ENCODE measurements at places on chromosomes 13 and 19.

DNA sequence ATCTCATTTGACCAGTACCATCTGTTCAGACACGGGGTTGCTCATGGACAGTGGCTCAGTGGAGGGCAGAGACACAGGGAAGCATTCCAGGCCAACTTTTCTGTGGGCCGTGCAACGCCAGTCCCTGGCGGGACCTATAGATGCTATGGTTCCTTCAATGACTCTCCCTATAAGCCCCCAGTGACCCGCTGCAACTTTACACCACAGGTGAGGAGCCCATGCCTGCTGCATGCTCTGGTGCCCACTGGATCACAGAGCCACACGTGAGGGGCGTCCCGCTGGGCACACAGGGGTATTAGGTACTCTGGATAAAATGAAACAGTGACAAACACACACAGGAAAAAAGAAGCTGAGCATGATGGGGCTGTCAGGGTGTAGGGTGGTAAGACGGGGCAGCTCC is 34.3 kb downstream of the LAIR2 start:
- DNase-seq, result no peak

- DNase-seq, result no peak
These were observed 7.3 kb downstream of the SIRT6 start for GRCh38 chr19:4174895-4175668.

DNA sequence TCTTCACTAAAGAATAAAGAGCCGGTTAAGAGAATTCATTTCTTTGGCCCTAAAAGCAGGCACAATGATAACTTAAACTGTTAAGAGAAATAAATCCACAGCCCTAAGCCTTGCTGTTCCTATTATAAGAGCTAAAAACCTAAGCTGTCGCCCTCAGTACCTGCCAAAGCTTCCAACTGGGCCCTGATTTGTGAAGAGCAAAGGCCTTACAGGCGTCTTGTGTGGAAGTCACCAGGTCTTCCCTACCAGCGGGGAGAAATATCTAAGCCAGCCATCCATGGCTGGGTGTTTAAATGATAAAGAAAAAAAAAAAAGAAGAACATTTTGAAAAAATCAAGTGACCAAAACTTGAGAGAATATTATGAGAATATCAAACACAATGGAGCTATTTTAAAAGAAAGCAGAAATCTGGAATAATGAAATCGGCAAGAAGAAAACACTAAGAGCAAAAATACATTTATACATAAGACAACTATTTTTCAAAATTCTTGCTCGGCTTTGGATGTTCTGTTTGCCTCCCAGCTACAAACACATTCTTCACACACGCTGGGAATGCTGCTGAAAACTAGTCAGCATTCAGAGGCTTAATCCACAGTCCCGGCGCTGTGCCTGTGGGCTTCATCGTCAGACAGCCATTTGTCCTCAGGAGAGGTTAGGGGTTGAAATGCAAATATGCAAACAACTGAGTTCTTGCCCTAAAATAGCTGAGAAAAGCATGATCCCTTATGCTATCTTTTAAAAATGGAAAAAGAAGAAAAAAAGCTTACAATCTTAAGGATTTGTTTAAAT is 89.8 kb upstream of the LSM14A start:
- no peak for DNase-seq

DNA sequence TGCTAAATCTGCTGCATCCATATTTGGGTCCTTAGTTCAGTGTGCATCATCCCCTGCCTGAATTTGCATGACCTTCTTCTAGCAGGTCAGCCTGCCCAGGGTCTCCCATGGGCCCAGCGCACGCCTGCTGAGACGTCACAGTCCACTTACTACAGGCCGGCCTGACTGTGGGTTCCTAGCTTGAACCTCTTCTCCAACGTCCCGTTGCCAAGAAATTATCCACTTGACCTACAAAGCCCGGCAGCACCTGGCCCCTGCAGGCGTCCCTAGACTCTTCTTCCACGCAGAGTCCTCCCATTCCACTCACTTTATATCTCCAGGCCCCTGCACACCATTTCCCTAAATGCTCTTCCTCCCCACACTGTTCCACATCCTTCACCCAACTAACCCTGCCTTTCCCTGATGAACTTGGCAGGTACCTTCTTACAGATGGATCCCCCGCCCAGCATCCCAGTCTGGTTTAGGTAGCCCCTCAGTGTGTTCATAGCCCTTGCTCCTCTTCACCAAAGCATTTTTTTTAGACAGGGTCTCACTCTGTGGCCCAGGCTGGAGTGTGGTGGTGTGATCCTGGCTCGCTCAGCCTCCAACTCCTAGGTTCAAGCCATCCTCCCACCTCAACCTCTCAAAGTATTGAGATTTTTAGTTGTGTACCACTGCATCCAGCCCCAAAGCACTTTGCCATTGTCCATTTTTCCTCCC is 155.0 kb upstream of the SOX1 start:
- DNase-seq, result no peak

DNA sequence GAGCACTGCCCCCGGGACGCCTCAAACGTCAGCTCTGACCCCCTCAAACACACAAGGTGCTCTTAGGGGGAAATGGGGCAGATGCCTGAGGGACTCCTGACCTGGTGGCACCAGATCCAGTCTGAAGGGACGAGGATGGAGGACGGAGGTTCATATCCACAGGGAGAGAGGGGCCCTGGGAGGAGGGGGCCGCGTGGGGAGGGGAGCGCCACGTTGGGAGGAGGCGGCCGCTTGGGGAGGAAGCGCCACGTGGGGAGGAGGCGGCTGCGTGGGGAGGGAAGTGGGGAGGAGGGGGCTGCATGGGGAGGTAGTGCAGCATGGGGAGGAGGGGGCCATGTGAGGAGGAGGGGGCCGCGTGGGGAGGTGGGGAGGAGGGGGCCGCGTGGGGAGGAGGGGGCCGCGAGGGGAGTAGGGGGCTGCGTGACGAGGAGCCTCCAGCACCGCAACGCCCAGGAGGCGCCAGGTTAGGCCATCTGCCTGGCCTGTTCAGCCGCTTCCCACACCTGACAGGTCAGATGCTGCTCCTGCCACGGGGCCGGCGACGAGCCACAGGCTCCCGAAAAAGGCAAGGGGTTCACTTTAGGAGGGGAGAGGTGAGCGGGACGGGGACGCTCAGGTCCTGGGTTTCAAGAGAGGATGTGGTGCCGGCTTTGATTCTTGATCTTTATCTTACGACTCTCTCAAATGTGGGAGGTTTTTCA is 36.7 kb upstream of the C13orf46 start:
- no peak for DNase-seq

DNA sequence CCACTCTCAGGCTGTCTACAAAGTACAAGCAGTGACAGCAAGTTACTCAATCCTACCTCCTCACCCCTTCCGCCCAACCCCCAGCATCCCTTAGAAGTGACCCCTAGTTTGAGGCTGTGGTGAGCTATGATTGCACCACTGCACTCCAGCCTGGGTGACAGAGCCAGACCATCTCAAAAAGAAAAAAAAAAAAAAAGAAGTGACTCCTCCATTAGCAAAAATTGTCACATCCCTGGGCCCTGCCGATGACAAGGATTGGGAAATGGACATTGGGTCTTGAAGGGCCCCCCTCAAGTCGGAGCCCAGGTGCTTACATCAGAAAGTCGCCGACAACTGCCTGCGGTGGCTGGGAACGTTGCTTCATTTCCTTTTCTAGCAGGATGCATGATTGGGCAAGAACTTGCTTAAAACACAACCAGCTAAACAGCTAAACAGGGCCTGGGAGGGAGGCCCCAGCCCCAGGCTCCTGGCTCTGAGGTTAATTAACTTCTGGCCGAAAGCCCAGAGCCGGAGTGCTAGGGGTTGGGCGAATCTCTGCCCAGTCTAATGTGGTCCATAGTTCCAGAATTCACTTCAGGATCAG is 15.3 kb downstream of the RAB3D start:
- DNase-seq, result no peak

DNA sequence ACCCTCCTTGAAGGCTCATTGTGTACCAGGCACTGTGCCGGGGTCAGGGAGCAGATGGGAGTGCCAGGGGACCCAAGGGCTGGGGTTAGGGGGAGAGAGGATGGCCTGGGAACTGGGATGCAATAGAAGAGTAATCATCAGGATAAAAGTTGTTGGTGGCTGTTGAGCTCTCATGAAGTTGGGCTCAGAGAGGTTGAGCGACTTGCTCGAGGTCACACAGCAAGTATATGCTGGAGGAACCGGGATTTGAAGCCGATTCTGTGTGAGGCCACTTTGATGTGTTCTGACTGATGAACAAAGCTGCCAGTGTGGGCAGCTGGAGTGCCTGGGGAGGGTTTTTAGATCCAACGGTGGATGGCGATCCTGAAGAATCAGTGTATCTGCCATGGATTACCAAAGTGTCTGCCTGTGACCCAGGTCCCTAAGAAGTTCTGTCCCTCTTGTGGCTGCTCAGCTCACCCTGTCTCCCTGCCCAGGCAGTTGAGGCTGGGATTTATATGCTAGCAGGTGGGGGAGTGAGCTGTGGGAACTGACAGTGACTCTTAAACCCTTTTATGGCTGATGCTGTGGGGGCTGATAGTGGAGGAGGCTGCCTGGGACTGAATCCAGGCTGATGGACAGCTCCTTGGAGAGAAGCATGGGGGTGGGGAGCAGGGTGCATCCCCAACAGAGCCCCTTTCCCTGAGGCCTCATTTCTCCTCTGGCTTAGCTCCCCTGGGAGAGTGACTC is 8.3 kb downstream of the ARHGEF18 start:
- DNase-seq, result no peak

GRCh38 chr13:44932171-44932849 is 57.0 kb downstream of the NUFIP1 start:
- DNase-seq, result no peak

- DNase-seq, result peak; percentile 32
These were observed 112.5 kb upstream of the SLC7A1 start for GRCh38 chr13:29707876-29708543.

GRCh38 chr13:113139577-113139976 is 17.0 kb downstream of the F10 start:
- no peak for DNase-seq

DNA sequence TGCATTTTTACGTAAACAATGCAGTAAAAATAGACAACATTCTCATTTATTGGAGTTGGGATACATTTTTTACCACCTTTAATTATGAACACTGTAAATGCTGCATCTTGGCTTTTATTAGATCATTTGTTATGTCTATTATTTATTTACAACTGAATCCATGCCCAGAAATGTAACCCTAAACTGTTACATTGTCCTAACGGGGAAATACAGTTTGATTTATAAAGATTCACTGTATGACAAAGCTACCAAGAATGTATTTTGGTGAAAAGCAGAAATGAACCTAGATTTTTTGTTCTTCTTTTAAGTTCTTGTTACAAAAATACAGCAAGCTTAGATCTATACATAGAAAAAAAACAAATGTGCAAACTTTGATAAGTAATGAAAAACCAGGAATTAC is 1.1 kb downstream of the METTL21C start:
- DNase-seq, result no peak

DNA sequence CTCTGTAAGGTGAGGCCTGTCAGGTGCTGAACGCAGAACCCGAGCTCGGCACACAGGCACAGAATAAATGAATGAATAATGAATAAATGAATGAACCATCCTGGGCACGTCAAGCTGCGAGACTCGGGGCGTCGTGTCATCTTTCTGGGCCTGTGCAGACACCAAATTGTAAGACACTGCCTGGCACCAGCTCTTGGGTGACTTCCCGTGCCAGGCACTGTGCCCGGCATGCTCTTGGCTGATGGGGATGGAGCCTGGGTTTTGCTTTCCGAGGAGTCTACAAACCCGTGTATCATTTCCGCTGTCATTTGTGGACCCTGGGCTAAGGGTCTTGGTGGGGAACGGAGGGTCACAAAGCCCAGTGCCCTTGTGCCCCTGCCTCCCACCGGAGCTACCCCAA is 43.9 kb downstream of the CELF5 start:
- no peak for DNase-seq

DNA sequence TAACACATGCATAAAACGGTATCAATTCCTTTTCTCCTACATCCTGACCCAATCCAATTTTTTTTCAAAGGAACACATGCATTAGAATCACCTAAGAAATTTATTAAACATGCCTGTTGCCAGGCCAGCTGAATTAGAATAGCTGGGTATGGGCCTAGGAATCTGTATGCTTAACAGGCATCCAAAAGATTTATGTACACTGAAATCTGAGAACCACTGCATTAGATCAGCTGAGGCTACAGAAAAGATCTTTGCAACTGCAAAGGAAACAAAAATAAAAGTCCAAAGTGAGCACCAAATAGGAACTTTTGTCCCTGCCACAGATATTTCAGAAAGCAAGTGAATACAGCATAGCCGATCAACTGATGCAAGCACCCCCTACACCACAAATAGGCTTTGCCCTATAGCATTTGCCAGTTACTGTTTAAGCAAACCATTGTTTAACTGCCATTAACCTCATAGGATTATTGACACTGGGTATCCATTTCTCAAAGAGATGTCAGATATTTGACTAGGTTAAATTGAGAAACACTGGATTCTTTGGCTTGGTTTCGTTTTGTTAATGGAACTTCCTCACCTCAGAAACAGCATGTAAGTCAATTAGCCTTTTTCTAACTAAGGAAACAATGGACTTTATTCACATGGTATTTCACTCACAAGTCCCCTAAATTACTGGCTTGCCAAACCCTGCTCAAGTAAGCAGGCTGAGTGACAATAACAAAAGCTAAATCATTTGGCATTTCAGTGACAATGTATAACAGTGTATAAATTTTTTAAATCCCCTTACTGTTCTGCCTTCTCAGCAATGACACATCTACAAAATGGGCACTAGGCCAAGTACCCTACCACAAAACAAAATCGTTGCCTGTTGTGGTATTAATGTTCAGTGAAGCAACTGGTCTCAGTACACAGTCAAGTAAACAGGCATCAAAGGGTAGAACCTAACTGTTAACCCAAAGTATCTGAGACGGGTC is 67.8 kb downstream of the SUCLA2 start:
- no peak for DNase-seq

GRCh38 chr13:65188721-65189120 is 2041.4 kb downstream of the PCDH9 start:
- DNase-seq, result no peak

- DNase-seq, result no peak
These were observed 47.3 kb upstream of the GPR183 start for GRCh38 chr13:99354371-99354951.

DNA sequence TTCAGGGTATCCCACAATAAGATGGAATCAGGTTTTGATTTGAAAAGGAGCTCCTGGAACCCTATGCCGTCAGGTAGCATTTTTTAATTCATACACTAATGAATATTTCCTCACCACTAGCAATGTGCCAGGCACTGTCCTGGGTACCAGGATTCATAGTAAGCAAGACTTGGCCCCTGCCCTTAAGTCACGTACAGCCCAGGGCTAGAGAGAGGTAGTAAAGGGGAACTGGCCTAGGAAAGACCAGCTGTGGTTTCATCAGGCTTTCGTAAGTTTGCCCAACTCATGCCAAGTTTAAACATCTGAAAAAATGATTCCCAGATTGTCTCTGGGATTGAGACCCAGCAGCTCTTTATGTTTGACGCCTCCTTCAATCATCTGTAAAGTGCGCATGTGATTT is 45.9 kb upstream of the AMER2 start:
- DNase-seq, result no peak

GRCh38 chr19:43984687-43985000 is 656 bp downstream of the ZNF155 start:
- no peak for DNase-seq

GRCh38 chr13:72565893-72566292 is 161.5 kb downstream of the MZT1 start:
- peak; percentile 4 for DNase-seq

- DNase-seq, result no peak
These were observed 74.0 kb downstream of the FAM216B start for GRCh38 chr13:42855410-42855809.
